ENCODE measurements at places on chromosomes 1 and 21. TPM values are rescaled to one million over a fixed set of nuclear protein-coding genes. Genes with fewer than 3 reads are reported as not detected.

DNA sequence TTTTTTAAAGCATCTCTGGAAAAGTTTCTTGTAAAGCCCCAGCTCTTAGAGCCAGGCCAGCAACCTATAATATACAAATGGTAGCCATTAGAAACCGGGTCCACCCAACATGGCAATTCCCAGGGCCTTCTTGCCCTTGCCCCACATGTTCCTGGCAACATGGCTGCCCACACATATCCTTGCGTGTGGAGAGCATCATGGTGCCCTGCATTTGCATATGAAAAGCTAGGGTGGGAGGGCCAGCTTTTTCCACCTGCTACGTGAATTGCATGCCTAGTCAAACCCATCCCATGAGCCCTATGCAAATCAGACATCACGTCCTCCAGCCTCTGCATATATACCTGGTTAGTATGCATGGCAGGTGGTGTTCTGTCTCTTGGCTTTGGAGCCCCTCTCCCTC lies 88.2 kb downstream of the RABGAP1L start:
- DNase-seq = no peak

PPP1R12B gene
- total RNA-seq = 465 TPM

- DNase-seq = no peak
Measured at GRCh38 chr1:192167911-192168700, 9.8 kb downstream of the RGS18 start.

DNAI4 gene
- 10.3 TPM for total RNA-seq

MED8 gene
- 19.1 TPM for total RNA-seq
